ENCODE measurements at places on chromosomes 7 and 10. TPM values are rescaled to one million over a fixed set of nuclear protein-coding genes. Genes with fewer than 3 reads are reported as not detected.

GRCh38 chr10:106082865-106083264 is 1081.6 kb downstream of the SORCS1 start:
- no peak for DNase-seq

- no peak for DNase-seq
Measured at GRCh38 chr7:37410305-37411229, 38.1 kb downstream of the ELMO1 start.

- DNase-seq: no peak
Measured at GRCh38 chr10:131485732-131486131, 174.2 kb upstream of the TCERG1L start.

DNA sequence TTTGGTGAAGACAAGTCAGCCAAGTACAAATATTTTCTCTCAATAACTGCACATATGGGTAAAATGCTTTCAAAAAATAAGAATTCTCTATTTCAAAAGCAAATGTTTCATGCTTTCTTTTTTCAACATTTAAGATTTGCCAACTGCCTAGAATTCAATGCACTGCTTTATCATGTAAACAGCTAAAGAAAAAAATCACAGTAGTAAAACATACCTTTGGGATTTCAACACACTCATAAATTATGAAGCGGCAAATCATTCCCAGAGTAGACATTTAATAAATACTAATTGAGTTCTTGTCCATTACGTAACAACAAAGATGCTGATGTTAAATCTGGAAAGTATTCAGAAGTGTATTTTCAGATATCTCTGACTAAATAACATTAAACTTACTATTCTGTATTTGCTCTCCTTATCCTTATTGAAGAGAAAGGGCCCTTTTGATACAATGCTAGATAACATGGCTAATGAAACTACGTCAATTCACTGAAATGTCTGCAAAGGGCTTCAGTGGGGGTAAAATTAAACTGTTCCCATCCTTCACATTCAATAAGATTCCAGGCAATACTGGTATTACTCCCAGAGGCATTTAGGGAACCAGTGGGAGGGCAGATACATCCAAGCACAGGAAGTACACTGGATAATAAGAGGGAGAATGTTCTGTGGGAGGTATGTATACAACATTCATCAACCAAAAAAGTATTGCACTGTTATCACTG is 13.9 kb downstream of the NAPEPLD start:
- no peak for DNase-seq

GRCh38 chr10:60828489-60828852 is 50.2 kb downstream of the CDK1 start:
- DNase-seq: peak; percentile 60

DNA sequence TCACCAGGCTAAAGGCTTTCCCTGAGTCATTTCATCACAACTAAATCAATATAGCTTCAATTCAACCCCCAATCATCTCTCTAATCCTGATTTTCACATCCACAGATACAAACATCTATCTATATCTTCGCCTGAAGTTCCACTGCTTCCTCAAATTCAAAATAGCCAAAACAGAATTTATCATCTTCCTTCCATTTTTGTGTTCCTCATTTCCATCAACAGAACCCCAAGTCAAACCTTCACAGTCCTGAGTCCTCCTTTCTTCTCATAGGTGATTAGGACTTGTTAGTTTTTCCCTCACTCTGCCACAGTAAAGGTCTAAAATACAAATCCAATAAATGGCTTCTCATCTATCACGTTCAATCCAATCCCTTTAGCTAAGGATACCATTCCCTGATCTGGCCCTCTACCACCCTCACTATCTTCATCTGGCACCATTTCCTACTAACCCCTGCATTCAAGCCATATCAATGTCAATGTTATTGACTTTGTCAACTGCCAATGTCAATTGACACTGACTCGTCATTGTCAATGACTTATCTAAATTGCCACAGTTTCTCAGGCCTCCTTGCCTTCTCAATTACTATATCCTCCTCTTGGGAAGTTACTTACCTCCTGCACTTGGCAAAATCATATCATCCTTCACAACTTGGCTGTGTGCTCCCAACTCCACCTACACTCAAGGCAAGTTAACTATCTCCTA is 2.6 kb downstream of the HYCC1 start:
- DNase-seq: no peak

DNA sequence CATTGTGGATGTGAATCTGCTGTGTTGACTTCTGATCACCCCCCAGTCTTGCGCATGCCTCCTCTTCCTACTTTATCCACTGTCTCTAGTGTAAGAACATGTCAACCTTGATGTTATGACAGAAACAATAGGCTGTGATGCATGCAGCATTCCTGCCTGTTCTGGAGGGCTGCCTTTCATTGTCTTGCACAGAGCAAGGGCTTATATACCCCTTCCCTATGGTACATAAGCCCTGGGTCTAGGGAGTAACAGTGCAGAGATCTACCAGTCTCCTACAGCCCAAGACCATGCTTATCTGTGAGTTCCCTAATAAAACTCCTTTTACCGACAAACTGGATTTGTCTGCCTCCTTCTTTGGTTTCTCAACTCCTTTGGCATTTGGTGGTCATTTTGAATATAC is 177.0 kb upstream of the STK17A start:
- DNase-seq: no peak

DNA sequence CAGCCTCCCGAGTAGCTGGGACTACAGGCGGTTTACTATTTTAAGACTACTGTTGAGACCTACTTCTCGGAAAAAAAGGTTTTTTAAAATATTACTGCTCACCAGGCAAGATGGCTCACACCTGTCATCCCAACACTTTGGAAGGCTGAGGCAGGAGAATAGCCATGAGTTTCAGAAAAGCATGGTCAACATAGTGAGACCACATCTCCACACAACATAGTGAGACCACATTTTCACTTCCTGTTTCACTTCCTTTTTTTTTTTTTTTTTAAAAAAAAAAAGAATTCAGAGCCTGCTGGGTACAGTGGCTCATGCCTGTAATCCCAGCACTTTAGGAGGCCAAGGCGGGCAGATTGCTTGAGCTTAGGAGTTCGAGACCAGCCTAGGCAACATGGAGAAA is 46.5 kb downstream of the SVOPL start:
- DNase-seq: no peak

DNA sequence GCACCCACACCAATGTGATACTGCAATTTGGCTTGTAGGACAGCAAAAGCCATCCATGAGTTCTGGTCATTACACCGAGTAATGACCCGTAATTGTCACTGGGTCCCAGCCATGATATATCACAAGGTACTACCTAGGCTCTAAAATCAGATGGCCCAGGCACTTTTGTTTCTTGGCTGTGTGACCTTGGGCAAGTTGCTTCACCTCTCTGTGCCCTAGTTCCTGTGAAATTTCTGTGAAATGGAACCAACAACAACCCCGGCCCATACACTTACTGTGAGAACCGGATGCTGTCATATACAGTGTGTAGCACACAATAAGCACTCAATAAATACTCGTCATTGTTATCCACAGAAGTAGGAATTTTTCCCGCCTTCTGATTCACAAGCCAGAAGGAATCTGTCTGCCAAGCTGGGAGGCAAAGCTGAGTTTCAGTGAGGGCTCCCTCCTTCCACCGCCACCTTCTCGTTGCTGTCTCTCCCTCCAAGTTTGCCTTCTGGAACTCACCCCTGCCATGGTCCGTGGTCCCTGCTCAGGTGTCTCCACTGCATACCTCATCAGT is 6.4 kb upstream of the CYTH3 start:
- no peak for DNase-seq

GRCh38 chr10:97836446-97836845 is 13.2 kb upstream of the GOLGA7B start:
- no peak for DNase-seq

- DNase-seq: no peak
Measured at GRCh38 chr7:10040674-10041073, 933.0 kb upstream of the PHF14 start.

- DNase-seq: no peak
Measured at GRCh38 chr7:42049761-42050160, 187.2 kb downstream of the GLI3 start.

DNA sequence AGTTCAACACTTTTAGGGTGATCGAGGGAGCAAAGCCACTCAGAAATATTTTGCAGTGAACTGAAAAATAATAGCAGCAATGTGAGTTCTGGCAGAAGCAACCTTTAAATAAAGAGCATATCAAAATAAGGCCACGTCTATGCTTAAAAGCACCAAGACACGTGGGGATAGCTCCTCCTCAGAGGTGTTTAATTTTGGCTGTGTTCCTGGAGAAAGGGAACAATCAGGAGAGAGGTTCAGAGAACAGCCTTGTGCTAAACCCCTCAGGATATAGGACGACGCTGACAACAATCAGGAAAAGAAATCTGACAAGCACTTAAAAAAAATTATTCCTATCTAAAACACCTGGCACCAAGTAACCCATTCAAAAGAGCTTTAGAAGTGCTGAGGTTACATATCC is 471.9 kb upstream of the CELF2 start:
- no peak for DNase-seq

- DNase-seq: no peak
Measured at GRCh38 chr10:57897611-57898010, 370.1 kb downstream of the IPMK start.

DNA sequence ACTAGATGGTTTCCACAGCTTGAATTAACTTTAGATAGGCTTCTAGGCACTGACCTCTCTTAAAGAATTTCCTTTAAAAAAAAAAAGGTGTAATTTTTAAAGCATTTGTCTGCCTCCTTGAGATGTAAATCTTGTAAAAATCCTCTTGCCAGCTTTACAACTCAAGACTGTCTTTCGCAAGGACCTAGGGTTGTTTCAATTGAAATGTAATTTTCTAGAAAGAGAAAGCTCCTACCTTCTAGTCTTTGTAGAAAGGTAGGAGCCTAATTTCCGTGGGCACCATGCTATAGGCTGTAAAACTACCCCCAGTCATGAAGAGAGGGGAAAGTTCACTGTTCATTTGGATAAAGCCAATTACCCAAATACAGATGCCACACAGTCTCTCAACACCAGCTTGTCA is 228.8 kb upstream of the TMEM229A start:
- no peak for DNase-seq

DNA sequence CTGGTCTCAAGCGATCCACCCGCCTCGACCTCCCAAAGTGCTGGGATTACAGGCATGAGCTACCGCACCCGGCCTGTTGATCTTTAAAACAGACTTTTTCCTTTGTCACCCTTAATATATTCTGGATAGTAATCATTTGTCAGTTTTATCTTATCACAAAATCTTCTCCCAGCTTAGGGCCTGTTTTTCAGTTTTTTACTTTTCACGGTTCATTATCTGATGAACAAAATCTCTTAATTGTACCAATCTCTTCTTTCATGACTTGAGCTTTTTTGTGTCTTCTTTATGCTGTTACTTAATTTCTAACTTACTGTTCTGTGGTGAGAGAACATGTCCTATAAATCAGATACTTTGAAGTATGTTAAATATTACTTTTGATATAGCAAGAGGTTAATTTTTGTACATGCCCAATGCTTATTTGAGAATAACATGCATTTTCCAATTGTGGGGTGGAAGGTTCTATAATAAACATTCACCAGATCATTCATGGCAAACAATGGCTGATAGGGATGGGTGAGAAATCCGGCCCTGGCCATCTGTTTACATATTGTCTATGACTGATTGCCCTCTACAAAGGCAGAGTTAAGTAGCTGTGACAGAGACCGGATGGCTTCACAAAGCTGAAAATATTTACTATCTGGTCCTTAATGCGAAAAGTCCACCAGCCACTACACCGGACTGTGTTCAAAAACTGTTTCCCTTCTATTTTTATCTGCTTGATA is 5.3 kb downstream of the PAPOLB start:
- no peak for DNase-seq

DNA sequence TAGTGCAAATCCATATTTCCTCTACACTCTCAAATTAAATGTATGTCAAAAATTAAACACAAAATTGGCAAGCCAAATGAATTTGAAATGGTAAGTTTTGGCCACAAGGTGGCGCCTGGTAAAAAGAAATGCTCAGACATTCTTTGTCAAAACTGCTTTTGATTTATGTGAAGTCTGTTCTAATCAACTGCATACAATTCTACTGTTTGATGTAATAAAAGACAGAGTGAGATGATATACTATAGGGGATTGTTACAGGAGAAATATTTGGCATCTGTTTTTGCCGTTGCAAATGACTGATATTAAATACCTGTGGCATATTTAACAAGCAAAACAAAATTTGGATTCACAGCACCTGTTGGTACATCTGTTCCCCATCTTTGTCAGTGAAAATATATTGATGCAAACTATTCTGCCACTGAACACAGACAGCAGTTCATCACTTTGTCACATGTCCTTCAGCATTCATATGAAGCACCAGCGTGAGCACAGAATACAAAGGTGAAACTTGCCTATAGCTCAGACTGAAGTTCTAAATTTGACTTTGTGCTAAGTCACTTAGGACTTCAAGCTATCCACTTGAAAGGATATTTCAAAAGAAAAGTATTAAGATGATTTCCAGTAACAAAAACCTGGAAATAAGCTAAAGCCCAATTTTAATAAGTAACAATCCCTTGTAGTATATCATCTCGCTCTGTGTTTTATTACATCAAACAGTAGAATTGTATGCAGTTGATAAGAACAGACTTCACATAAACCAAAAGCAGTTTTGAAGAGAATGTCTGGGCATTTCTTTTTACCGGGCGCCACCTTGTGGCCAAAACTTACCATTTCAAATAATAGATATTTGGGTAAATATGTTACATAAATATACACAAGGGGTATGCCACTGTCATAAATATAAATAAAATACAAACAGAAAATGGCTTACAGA is 10.2 kb upstream of the CH25H start:
- DNase-seq: peak; percentile 65

- no peak for DNase-seq
Measured at GRCh38 chr10:110724116-110724921, 80.2 kb downstream of the RBM20 start.

DNA sequence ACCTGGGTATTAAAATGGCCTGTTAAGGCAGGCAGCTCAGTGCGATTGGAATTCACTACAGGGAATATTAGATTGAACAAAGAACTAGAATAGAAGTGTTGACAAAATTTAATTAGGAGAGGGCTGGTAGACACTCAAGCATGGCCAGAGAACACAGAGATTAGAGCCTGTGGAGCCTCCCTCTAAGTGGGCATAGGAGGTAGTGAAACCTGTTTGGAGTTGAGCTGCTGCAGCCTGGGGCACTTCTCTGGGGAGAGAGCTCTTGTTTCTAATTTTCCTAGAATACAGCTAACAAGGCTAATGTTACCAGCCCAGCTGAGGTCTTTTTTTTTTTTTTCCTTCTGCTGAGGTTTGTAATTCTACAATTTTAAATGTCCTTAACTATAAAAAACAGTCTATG is 46.4 kb downstream of the TMEM168 start:
- no peak for DNase-seq

The DAGLB gene
- 44.6 TPM for total RNA-seq

The CCSER2 gene
- 15.0 TPM for total RNA-seq

The GDF2 gene
- total RNA-seq: not detected

The ATXN7L1 gene
- total RNA-seq: 7.7 TPM

The BTBD16 gene
- not detected for total RNA-seq

The CADPS2 gene
- 5.9 TPM for total RNA-seq

The NUTM2B gene
- 0.32 TPM for total RNA-seq

The THSD7A gene
- 3.1 TPM for total RNA-seq

The MBLAC1 gene
- 4.6 TPM for total RNA-seq

The PDZD7 gene
- total RNA-seq: 0.27 TPM

The TET1 gene
- total RNA-seq: 2.8 TPM

The AS3MT gene
- total RNA-seq: 0.12 TPM

The CPA2 gene
- 0.17 TPM for total RNA-seq

The MCM10 gene
- 9.4 TPM for total RNA-seq

Data from M059J (cell line).